ENCODE measurements at places on chromosomes 13 and 19.
A peak's percentile ranks its signal among the peaks of the same experiment; 100 is the strongest.

- DNase-seq = no peak
Measured at GRCh38 chr19:43305642-43306041, 36.3 kb upstream of the PSG9 start.

- DNase-seq = no peak
Measured at GRCh38 chr19:11194656-11195558, 2.4 kb downstream of the KANK2 start.

- DNase-seq = no peak
Measured at GRCh38 chr13:99983499-99984401, 2.2 kb downstream of the ZIC2 start.

DNA sequence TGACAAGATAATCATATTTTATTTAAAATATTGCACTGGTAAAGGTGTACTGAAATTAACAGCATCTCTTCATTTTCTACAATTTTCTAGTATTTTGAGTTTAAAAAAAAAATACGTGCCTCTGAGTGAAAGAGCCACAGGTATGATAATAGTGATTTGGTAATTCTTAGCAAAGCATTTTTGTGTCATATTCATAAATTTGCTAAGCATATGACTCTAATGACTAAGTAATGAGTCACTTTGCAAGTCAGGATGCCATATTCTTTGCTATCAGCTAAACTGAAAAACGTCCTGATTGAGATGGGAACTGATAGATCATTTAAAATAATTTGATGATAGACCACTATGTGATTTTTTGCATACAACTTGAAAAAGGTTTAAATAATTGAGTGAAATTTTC, 136.1 kb upstream of the IRS2 start:
- DNase-seq = no peak

DNA sequence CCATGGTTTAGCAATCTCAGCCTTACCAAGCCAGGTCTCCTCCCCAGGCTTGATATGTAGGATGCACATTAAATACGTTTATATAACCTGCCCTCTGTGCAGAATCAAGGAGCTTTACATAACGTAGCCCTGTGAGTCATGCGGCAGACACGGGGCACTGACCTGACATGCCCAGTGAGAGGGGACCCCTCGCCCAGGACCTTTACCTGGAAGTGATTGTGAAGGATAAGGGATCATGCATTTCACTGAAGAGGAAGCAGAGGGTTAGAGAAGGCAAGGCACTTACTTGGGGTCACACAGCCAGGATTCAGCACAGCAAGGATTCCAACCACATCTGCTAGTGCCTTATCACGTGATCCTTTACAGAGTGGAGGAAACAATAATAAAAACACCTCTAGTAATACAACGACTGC, 18.9 kb upstream of the FOSB start:
- no peak for DNase-seq

GRCh38 chr19:30342901-30343300, 29.3 kb upstream of the ZNF536 start:
- DNase-seq = no peak

DNA sequence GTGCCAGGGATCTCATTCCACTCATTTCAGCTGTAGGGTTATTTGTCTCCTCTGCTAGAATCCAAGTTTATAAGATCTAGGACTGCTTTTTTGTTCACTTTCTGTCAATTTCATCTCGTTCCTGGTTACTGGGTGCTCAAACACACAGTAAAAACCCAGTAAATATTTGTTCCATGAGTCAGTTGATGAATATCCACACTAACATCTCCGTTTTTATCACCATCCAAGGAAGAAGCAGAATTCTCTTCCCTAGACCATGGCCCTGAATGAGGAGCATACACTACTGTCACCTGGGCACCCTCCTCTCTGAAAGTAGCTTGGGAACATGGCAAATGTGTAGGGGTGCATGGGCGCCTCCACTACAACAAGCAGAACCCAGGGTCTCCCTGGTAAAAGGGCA, 390.8 kb downstream of the FOXO1 start:
- no peak for DNase-seq

GRCh38 chr13:79271616-79272015, 134.4 kb downstream of the RBM26 start:
- DNase-seq = no peak

GRCh38 chr13:114059946-114060860, 72.2 kb downstream of the RASA3 start:
- no peak for DNase-seq

- no peak for DNase-seq
Measured at GRCh38 chr19:28495046-28495445, 717.9 kb downstream of the UQCRFS1 start.

- no peak for DNase-seq
Measured at GRCh38 chr19:36093687-36094086, 17.3 kb upstream of the OVOL3 start.

DNA sequence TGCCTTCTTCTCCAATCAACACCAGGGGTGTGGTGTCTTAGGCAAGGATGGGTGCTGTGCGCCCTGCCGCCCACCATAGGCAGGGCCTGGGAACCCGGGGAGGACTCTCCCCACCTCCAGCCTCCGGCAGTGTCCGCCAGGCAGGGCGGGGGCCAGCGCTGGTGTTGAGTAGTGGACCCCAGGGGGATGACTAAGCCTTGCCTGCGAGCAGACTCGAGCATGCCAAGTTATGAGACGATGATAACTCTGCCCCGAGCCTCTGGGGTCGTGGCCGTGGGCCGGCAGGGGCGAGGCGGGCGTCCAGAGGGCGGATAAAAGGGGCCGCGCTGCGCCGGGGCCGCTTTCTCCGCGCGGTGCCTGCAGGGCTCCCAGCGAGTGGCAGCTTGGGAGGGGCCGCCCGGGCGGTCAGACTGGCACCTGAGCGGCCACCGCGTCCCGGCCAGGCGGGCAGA, at the start of gene MEDAG:
Gene MEDAG, plus strand, starts transcription at position 340 of the 452 bp plus-strand sequence. CDS start 245 bp downstream, outside the sequence.
- no peak for DNase-seq

DNA sequence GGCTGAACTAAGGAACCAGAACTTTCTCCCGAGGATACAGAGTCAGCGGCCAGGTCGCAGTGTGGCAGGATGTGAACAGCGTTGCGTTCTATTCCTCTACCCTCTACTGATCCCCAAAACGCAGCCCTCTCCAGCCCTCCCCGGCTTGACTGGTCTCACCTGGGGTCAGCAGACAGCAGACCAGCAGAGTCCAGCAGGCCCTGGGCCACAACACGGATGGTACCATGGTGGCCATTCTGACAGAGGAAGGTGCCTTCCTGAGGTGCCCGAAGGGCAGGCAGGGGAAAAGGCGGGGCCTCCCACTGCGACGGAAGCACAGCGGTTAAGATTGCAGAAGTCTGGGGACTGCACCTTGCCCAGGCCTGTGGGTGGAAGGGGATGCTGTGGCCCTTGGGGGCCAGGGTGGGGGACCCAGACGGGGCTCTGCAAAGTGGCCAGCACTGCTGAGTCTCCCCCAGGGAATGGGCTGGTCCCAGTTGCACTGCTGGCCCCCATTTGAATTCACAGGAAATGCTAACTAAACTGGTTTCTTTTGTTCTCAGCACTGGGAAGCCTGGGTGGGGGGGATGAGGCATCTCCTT, at the start of gene ICAM3:
Gene ICAM3, minus strand, starts transcription at position 245 of the 581 bp plus-strand sequence. Its CDS starts 10 bp downstream, at position 235.
- DNase-seq = peak; percentile 65

GRCh38 chr19:1060689-1061088, 6.3 kb upstream of the ARHGAP45 start:
- DNase-seq = no peak

DNA sequence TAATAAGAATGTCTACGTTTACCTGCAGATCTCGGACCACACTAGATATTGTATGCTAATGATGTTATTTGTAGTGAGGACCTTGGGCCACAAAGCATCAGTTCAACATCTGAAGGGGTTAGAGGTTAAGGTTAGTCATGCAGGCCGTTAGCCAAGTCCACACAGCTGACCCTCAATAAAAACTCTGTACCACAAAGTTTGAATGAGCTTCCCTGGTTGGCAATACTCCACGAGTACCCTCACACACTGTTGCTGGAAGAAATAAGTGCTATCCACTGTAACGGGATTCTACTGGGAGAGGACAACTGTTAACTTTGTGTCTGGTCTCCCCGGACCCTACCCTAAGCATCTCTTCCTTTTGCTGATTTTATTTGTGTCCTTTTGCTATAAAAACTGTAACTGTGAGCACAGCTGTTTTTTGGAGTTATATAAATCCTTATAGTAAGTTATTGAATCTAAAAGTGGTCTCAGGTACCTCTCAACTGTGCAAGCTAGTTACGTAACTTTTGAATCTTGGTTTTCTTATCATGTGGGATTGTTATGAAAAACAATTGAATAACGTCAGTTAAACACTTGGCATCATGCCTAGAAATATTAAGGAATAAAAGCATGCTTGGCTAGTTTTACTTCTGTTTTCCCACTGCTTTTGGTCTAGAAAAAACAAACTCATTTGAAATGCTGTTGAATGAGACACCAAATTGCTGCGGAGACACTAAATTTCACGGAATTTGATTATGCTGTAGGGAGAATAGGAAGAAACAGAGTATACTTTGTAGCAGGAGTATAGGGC, 181.5 kb downstream of the DNAJC3 start:
- no peak for DNase-seq

- peak; percentile 55 for DNase-seq
Measured at GRCh38 chr19:17841810-17842662, 5.7 kb downstream of the JAK3 start.

- no peak for DNase-seq
Measured at GRCh38 chr19:33646306-33646705, 24.6 kb downstream of the CHST8 start.

DNA sequence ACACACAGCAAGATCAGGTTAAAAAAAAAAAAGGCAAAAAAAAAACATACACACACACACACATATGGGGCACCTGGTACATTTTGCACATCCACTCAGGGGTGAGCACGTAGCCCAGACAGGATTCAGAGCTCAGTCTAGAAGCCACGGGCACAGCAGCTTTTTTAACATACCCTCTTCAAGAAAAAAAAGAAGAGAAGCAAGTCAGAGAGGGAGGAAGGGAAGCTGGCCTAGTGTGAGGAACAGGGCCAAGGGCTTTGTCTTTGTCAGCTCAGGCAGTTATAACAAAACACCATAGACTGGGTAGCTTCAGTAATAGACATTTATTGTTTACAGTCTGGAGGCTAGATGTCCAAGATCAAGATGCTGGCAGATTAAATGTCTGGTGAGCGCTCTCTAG, 2.3 kb upstream of the TPM4 start:
- DNase-seq = peak; percentile 20

- no peak for DNase-seq
Measured at GRCh38 chr13:108527844-108528243, 101.6 kb upstream of the MYO16 start.

DNA sequence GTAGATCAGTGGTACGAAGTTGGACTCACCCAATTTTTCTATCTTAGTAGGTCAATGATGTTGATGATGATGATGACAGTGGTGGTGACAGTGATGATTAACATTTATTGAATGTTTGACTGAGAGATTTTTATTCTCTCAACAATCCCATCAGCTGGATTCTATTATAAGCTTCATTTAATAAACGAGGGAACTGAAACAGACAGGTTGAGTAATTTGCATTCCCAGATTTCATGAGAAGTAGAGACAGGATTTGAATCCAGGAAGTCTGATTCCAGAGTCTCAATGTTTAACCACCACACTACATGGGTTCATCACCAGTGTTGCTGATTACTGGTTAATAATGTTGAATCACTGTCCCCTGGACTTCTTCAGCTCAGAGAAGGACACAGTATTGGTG, 168.9 kb downstream of the FLT1 start:
- no peak for DNase-seq

DNA sequence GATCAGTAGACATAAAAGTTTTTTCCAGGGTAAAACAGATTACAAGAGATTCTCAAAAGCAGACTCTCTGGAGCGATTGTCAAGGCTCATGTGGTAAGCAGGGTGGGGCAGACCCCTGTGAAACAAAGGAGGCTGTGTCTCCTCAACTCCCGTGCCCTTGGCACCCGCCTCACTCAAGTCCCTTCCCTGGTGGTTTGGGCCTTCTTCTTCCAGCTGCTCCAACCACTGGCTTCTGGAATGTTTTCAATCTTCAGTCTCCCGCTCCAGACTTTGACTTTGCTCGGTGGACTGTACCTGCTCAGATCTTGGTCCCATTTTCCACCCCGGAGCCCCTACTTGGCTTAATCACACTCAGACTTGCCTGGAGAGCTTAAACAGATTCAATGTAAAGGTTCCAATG, 74.8 kb upstream of the STK24 start:
- DNase-seq = no peak

DNA sequence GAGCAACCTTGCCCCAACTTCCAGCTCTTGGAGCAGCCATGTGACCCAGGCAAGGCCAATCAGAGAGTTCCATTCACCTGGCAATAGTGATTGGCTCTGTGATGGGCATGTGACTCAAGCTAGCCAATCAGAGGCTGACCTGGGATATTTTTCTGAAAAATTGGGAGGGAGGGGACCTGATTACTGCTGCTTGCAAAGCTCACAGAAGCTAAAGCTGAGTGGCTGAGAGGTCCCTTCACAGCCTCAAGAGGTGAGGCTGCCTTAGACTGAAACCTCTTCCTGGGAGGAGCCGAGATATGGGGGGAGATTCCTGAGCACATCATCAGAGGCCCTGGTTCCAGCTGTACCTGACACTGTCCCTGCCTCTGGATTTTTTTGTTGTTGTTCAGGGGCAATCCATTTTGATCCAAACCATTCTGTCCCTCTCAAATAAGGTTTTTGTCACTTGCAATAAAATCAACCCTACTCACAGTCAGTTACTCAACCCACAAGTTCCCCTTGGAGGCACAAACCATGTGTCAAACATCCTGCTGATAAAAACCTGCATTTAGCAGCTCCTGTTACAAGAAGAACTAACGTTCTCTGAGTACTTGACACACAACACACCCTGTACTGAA, 4.8 kb downstream of the CIB3 start:
- DNase-seq = no peak

DNA sequence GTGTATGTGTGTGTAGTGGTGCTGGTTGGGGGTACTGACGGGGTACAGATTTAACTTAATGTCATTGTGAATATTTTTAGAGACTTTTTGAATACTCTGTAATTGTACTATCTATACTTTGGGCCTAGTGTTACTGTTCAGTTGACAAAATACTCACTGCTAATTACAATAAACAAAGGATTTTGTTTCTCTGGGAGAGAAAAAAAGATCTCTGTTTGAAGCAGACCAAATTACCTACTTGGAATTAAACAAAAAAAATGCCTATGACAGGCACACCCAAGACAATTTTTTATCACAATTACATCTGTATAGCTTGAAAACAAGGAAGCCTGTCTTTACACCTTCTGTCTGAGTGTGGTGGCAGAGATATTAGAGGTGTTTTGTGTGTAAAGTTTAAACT, 45.1 kb downstream of the OLFM4 start:
- DNase-seq = no peak

GRCh38 chr13:21964686-21965085, 293.8 kb downstream of the FGF9 start:
- no peak for DNase-seq
